ENCODE measurements at places on chromosomes 12 and 14.

DNA sequence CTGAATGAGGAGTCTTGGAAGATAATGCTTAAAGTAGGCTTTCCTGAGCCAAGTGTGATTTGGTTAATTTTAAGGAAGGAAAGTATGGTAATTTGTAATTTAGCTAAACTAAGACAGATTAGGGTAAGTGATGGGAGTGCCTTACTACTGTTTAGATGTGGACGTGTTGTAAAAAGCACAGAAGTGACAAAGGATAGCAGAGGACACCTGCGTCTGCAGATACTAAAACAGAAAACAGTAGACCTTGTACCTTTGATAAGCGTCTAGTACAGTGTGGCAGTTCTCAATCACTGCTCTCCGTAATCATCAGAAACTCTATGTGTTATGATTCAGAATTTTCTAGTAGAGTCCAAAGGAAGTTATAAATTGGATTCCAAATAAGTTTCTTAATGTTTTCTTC is 58.0 kb downstream of the MIA2 start:
- DNase-seq = no peak

DNA sequence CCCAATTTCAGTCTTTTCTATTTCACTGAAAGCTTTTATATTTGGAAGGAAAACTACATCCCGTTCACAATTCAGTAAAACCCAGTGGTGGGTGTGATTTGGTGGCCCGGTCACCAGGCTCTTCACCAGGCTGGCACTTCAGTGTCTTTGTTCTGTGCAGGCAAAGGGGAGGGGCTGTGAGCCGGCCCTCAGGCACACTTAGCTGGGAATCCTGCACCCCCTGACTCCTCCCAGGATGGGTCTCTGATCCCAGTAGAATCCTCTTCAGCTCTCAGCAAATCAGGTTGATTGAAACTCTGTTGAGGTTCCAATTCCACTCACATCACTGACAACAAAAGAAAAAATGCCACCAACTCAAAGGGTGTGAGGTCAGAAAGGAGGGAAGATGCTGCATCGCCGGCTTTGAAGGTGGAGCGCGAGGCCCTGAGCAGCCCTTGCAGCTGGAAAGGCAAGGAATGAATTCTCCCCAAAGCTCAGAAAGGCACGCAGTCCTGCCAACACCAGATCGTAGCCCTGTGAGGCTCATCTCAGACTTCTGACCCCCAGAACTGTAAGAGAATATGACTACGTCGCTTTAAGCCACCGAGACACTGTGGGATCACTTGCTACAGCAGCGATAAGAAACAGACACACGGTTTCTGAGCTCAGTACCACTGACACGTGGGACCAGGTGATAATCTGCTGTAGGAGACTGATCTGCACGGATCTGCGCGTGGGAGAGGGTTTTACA is 166.6 kb downstream of the PIWIL1 start:
- no peak for DNase-seq

DNA sequence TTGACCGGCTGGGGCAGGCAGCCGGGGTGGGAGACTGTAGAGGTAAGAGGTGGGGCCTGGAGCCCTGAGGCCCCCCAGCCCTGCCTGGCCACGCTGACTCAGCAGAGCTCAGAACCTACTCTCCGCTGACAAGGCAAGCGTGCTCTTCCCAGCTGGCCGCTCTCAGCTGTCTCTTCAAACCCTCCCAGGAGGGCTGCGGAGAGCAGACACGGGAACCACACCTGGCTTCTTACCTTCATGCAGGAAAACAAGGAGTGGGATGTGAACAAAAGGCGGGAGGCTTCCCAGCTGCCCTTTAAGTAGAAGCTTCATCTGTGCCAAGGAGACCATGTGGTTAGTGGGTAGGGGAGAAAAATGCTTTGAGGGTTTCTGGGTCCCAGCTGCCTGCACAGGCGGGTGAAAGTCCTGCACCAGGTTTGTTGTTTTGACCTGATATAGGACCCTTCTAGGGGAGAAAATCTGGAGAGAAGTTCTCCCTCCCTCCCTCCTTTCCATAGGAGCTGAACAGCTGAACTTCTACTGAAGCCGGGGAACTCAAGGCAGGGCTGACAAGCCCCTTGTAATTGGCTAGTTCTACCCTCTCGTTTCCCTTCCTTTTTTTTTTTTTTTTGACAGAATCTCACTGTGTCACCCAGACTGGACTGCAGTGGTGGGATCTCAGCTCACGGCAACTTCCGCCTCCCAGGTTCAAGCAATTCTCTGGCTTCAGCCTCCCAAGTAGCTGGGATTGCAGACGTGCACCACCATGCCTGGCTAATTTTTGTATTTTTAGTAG is 12.8 kb upstream of the TESC start:
- DNase-seq = no peak

DNA sequence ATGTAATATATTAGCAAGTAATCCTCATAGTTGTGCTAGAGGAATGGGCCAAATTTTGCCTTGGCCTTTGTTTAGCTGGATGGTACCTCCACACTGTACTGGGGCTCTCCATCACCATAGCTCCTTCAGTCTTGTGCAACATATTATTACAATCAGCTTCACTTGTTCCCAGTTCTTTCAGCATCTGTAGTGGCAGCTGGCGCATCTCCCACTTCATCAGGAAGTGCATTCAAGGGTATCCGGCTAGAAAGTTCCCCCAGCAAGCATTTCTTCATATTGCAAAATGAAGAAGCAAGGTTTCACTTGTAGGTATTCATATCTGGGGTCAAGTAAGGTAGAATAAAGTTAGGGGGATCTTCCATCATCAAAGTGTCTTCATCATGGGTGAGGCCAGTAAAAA is 123.7 kb downstream of the IGF1 start:
- DNase-seq = no peak

DNA sequence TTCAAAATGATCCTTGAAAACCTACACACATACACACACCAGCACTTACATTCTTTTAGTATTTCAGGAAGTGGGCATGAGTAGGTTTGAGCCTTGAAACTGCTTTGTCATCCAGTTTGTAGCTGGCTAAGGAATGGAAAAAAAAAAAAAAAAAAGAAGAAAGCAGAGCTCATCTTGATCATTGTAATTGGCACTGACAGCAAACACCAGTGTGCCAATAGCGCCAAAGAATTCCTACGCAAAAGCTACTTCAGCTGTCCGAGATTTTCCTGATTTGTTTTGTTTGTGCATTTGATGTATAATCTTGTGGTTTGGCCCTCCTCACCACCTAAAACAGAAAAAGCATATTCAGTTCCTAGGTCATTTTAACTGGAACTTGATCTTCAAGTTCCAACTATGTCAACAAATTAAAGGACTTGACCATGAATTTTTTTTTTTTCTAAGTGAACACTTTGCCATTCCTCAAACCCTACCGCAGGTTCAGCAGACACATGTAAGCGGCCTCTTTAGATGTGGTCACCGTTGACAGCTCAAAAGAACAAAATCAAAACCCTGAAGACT is 57.3 kb downstream of the FLRT2 start:
- DNase-seq = no peak

GRCh38 chr12:117797202-117797601 is 171.6 kb downstream of the KSR2 start:
- DNase-seq = no peak

DNA sequence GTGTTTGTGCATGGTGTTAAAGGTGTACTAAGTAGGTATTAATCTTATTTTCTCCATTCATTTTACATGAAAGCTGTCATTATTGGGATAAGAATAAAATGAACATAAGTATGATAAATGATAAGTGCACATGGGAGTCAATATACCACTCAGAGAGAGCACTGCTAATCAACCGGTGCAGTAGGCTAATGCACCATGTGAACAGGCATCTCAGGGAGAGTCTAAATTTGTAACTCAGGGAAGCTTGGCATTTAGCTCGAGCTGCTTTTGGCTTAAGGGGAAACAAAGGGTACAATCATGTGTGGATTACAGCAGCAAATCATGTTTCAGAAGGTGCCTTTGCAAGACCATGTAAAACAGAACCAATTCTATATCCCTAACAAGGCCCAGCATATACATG is 127.4 kb downstream of the MGST1 start:
- DNase-seq = no peak

- DNase-seq = no peak
Observed at GRCh38 chr12:92470608-92471021, 232.2 kb upstream of the PLEKHG7 start.

DNA sequence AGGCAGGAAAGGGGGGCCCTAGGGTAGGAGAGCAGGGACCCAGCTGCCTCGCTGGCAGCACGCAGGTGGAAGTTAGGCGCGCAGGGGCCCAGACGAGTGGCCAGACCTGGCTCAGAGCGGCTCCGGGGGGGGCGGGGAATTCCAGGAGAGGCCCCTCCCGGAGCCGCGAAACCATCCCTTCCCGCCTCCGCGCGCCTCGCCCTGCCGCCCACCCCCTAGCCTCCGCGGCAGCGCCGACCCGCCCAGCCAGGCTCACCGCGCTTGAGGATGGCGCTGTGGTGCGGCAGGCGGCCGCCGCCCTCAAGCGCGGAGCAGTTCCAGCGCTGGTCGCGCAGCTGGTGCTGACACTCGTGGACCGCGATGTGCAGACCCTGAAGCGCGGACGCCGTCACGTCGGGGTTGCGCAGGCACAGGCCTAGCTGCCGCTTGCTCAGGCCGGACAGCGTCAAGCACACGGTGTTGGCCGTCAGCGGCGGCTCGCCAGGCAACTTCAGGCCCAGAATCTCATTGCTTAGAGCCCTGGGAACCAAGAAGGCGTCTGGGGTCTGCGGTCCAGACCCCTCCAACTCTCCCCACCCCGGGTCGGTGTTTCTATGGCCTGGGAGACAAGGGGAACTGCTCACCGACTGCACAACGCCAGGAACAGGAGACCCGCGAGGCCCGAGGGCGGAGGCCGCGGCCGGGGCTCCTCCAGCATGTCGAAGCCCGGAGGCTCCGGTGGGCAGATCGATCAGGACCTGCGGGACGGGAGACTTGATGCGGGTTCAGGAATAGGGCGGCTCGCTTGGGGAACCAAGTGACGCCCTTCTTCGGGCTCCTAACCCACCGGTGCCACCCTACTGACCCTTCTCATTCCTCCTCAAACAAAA is 1.5 kb downstream of the WNT10B start:
- DNase-seq = peak; percentile 58

- no peak for DNase-seq
Observed at GRCh38 chr14:23548351-23549318, 2.9 kb downstream of the ZFHX2 start.

GRCh38 chr12:10673659-10674384 is at the start of gene STYK1:
Gene STYK1, minus strand, starts transcription at chr12:10674052. Its CDS starts 39,434 bp downstream, at chr12:10634618.
- DNase-seq = peak; percentile 14

DNA sequence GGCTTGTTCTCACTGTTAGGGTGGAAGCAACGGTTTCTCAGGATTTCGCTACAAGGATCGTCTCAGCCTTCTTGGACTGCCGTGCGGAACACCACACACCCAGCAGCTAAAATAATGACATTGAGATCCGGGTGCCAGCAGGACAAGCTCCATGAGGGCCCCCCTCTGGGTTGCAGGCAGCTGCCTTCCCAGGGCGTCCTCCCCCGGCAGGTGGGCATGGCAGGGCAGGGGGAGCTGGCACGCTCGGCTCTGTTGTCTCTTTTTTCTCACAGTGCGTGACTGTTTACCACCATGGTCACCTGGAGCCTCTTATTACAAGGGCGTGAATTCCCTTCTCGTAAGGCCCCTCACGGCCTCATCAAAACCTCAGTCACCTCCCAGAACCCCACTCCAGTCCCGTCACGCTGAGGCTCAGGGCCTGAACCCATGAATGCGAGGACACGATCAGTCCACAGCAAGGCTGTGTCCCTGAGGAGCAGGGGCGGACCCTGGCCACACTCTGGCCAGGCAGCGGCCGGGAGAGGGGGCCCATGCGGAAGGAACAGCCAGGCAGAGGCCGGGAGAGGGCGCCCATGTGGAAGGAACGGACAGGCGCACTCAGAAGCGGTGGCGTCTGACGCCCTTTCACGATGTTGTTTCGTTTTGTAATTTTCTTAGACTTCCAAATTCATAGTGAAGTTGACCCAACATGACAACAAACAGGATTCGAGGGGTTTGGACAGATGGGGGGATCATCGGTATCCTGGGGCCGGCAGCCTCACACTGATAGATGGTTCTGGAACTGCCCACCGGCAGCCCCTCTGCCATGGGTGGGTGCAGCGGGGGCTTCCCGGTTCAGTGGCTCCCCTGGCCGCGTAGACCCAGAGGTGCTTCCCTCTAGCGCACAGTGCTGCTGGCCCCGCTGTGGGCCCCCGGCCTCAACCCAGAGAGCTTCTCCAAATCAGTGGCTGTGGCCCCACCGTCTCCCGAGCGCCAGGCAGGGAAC is 10.0 kb downstream of the LRCOL1 start:
- DNase-seq = peak; percentile 72

- DNase-seq = no peak
Observed at GRCh38 chr14:99873653-99874052, 80.4 kb downstream of the EML1 start.

GRCh38 chr12:109110988-109111495 is 5.3 kb upstream of the ACACB start:
- peak; percentile 84 for DNase-seq

- no peak for DNase-seq
Observed at GRCh38 chr14:101369194-101369915, 191.9 kb upstream of the DIO3 start.

DNA sequence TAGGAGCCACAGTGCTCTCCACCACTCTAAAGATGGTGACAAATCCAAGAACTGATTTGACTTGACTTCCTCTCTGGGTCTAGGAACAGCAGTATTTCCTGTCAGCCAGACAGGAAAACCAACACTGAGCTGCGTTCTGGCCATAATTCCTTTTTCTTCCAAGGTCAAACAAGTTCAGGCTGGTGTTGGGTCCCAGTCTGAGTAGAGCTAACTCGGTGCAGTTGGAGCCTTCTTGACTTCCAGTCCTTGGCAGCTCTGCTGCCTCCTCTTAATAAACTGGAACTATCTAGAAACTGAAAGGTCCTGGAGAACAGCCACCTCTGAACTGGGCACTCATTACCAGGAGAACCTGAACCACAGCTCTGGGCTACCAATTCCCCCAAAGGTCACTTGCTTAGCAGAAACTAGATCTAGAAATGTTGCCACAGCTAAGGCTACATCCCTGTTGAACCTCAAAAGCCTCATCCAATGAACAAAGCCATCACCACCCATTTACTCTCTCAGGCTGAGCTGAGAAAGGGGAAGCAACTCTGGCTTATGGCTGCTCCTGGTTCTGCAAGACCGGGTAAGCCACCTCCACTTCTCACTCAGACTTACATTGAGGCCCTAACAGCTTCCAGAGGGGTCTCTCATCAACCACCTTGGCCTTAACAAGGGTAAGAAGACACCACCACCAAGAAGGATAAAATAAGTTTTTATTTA is 27.7 kb downstream of the MAX start:
- DNase-seq = no peak

GRCh38 chr14:93114068-93114710 is 1.5 kb downstream of the ITPK1 start:
- no peak for DNase-seq

DNA sequence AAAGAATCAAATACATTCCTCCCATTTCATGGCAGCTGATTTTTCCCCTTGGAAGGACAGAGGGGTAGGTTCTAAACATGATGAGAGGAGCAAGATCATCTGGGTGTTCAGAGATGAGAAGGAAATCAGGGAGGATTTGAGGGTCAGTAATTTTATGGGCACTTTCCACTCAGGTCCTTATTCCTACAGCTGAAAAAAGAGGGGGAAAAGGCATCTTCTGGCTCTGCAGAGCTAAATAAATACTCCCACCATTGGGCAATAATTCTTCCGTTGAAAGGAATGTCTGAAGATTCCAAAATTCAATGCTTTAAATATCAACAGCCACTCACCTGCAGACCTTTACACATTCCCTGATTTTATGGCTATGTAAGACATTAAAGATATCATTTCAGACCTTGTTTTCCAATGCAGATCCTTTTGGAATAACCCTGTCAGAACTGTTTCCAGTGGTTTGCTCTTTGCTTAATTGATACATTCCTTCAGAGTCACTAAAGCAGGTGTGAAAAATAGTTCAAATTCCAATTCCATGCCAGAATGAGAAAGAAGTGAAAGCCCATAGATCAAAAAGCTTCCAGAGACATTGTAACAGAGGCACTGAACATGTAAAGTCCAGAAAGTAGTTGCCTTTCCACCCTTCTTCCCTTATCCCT is 233.3 kb upstream of the KRR1 start:
- DNase-seq = no peak

All from frontal cortex (tissue), 4 donors.